ENCODE measurements at places on chromosomes 1 and 21.

DNA sequence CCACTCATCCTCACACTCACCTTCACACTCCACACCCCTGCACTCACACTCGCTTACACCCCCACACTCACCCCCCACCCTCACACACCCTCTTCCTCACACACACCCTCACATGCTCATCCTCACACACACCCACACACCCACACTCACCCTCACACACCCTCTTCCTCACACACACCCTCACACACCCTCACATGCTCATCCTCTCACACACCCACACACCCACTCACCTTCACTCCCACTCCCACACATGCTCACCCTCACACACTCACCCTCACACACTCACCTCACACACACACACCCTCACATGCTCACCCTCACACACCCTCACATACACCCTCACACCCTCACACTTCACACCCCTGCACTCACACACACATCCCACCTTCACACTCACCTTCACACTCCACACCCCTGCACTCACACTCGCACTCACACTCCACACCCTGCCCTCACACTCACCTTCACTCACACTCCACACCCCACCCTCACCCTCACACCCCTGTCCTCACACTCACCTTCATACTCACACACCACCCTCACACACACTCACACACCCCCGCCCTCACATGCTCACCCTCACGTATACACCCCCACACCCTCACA lies 42.6 kb upstream of the EDN2 start:
- DNase-seq: no peak

GRCh38 chr21:29179503-29179902 lies 49.1 kb downstream of the MAP3K7CL start:
- DNase-seq: no peak

- no peak for DNase-seq
Measured at GRCh38 chr1:60133000-60133673, 59.6 kb upstream of the C1orf87 start.

GRCh38 chr1:226875641-226876295 lies 5.4 kb downstream of the PSEN2 start:
- no peak for DNase-seq

DNA sequence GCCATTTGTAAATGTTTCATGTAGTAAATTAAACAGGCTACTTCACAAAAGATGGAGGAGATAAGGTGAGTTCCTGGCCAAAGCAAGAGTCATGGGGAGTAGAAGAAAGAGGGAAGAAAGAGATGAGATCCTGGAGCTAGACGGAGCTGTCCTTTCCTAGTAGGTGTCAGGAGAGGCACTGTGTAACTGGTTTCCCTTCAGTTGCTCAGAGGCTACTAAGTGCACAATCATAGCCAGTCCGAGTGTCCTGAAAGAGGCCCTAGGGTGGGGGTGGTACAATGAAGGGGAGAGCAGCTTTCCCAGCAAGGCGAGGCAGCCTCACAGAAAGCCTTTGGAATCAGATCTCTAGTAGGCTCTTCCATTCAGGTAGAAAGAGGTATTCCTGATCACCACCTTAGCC lies 390.9 kb downstream of the KCNH1 start:
- DNase-seq: no peak

GRCh38 chr21:33296156-33296555 lies 28.6 kb upstream of the IFNAR1 start:
- no peak for DNase-seq

- no peak for DNase-seq
Measured at GRCh38 chr1:192574073-192574472, 1.5 kb upstream of the RGS1 start.

- DNase-seq: no peak
Measured at GRCh38 chr21:45153358-45154318, 79.3 kb downstream of the ADARB1 start.

- no peak for DNase-seq
Measured at GRCh38 chr1:49036700-49037099, 260.0 kb upstream of the BEND5 start.

DNA sequence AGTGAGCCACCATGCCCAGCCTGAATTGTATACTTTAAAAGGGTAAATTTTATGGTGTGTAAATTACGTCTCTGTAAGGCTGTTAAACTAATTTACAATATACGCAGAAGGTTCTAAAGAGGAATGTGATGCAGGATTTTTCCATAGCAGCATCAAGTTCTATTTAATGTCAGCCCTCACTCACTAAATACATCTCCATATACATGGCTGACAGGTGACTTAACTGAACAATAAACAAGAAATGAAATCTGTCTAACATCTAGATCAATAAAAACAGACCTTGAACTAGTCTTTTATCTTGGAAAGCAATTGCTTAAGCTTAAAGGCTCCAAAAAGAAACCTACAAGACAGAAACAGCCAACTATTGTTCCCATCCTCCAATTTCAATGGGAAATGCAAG lies 121.5 kb upstream of the MAP1LC3C start:
- DNase-seq: no peak

GRCh38 chr1:51989582-51990477 lies 670 bp downstream of the RAB3B start:
- DNase-seq: no peak

- no peak for DNase-seq
Measured at GRCh38 chr1:226542623-226543103, 5.9 kb upstream of the STUM start.

GRCh38 chr1:204443260-204443619 lies 31.6 kb upstream of the PPP1R15B start:
- DNase-seq: no peak

DNA sequence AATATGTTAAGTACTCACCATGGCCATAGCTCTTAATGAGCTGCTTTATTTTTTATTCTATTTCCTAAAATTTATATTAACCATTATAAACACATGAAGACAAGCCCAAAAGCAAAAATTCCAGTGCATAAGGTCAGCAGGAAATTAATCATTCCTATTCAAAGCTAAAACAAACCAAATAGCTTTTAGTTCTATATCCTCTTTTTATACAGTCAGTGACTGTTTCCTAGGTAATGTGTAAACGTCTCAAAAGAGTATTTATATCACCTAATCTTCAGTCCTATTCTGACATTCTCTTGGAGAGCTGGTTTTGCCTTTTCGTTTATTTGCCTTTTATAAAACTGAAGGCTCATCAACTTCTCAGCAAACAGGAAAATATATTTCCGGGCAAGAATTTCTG lies 4.2 kb downstream of the GOLPH3L start:
- no peak for DNase-seq

DNA sequence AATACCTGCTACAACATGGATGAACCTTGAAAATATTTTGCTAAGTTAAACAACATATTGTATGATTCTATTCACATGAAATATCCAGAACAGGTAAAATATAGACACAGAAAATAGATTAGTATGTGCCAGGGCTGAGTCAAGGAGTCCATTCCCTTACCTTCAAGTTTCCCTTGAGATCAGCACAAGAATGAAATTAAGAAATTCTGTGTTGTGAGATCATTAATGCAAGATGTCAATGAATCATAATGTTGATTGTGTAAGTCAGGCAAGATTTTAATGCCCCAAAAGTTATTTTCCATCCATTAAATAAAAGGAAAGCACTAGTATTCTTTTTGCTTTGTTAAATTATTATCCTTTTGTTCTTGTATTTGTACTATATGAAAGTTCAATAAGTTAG lies 139.4 kb downstream of the MRPL39 start:
- no peak for DNase-seq

DNA sequence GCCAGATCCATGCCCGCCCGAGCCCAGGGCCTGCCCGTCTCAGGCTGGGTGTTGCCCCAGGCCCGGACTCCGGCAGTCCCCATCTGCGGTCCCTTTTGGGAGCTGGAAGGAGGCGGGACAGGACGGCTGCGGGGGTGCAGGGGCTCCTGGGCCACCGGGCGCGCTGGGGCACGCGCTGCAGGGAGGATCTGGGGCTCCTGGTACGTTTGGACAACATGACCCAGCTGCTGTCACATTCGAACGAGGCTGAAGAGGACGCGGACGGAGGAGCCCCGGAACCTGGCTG lies 6.6 kb upstream of the CALML6 start:
- DNase-seq: no peak

DNA sequence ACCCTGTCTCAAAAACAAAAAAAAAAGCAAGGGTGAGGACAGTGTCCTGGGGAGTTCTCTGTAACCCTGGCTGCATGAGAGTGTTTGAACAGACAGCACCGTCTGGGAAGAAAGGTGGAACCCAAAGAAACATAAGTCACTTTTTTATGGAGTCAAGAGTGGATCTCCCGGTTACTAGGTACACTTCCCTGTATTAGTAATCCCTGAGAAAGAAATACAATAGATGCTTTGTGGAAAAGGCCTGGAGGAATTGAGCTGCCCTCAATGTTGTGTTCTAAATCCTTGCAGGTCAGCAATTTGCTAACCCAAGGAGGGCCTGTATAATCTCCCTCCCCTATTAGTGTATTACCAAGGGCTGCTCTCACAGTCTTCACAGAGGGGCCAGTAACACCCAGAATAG lies 16.6 kb downstream of the DEGS1 start:
- DNase-seq: no peak

- no peak for DNase-seq
Measured at GRCh38 chr21:40020651-40021050, 153.4 kb downstream of the PCP4 start.

DNA sequence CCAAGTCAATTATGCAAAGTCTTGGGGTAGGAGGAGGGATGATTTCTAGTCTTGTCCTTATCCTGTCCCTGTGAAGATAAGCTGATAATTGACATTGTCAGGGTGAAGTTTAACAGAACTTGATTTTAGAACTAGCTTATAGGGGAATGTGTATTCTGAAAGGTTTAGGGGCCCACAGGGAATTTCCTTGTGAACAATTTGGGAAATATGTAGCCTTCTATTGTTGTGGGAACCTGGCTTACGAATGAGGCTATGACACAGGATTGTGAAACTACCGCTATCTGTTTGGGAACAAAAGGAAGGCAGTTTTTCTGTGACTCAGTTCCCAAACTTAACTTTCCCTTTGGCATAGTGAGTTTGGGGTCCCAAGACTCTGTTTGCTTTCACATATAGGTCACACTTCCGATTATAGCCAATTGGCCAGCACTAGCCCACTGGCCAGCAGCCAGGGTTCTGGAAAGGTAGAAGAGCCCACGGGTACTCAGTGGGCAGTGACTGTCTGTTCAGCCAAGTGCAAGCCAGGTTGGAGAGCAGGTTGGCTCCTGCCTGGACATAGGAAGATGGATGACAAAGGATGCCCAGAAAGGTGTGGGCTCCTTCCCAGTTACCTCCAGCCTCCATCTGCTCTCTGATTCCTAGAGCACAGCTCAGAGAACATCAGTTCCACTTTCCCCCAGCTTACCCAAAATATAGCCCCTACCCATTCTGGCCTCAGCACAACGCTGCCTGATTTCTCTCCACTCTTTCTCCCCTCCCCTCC lies 35.5 kb downstream of the H3-3A start:
- DNase-seq: no peak

DNA sequence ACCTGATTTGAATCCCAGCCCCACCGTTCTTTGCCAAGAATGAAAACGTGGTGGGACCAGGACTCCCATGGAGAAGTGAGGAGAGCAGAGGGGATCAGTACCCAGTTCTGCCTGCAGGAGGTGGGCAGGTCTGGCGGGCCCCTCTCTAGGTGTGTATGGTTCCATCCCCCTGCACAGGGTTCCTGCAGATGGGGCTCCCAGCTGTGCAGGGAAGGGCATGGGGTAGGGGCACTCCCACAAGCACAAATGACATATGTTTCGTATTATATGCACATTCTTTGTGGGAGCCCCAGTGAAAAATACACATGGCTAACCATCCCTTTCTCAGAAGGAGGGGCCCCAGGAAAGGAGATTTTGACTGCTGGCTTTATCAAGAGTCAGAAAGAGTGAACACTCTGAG lies 144.6 kb downstream of the PLPP3 start:
- no peak for DNase-seq

- no peak for DNase-seq
Measured at GRCh38 chr1:241615043-241615974, 24.9 kb downstream of the CHML start.
